ENCODE measurements at places on chromosomes 3 and 15.

- no peak for DNase-seq
Measured at GRCh38 chr15:27382361-27383025, 411.5 kb downstream of the GABRG3 start.

- DNase-seq, result no peak
Measured at GRCh38 chr3:67642734-67643133, 11.7 kb downstream of the SUCLG2 start.

DNA sequence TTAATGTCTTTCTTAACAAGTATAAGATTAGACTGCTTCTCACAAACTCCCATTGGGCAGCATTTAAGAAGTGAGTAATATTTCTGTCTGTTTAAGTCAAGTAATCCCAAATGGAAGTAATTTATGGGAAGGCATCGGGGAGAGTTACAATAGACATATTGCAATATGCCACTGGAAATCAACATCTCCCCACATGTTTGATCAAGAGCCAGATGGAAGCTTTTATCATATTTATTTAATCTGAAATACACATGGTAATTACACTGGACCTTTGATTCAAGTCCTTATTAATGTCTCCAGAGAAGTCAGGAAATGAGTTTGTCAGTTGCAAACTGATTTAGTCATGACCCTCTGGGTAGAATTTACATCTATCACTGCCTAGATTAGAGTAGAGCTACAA, 943.8 kb downstream of the VGLL3 start:
- no peak for DNase-seq

DNA sequence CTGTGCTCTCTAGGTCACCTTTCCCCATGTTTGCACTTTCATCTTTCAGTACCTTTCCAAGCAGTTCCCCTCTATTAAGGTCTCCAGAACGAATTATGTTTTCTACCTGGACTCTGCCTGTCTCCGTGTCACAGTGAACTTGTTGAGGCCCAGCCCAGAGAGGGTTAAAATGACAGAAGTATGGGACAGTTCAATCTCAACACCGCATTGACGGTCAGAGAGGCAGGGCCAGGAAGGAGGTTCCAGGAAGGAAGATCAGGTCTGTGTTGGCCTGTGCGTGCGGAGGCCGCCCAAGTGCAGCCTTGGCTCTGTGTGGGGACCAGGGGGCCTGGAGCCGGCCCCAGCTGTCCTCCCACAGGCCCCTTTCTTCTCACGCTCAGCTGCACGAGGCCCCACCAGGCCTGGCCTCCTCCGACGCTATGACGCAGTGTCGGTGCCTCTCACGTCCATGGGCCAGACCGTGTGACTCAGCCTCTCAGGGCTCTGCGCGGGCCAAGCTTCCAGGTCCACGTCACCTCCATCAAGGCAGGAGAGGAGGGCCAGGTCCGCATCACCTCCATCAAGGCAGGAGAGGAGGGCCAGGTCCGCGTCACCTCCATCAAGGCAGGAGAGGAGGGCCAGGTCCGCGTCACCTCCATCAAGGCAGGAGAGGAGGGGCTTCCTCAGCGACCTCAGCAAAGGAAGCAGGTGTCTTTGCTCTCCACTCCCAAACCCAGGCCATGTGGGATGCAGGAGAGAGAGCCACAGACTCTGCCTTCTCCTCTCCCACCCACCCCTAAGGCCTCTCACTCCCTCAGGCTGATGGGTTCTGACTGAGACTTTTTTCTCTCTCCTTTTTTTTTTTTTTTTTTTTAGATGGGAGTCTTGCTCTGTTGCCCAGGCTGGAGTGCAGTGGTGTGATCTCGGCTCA, 83.1 kb downstream of the CPN2 start:
- DNase-seq, result no peak

- DNase-seq, result no peak
Measured at GRCh38 chr3:4835616-4836043, 143.6 kb upstream of the BHLHE40 start.

DNA sequence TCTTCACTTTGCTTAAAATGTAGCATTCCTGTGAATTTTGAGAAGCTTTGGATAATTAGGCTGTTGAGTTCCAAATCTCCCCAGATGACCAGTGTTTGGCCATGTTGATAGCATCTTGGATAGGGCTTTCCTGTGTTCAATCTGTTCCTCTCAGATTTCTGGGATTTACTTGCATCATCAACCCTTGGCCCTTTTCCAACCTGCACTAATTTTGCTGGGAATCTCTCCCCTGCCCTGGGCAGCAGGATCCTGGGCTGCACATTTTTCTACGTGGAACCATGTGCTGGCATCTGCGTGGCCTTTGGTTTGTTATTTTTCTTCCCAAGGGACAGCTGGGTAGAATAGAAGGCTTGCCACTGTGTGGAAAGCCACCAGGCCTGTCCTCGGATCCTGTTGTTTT, 75.4 kb upstream of the PLXNA1 start:
- DNase-seq, result no peak

- no peak for DNase-seq
Measured at GRCh38 chr15:42087460-42087859, 6.9 kb downstream of the PLA2G4D start.

DNA sequence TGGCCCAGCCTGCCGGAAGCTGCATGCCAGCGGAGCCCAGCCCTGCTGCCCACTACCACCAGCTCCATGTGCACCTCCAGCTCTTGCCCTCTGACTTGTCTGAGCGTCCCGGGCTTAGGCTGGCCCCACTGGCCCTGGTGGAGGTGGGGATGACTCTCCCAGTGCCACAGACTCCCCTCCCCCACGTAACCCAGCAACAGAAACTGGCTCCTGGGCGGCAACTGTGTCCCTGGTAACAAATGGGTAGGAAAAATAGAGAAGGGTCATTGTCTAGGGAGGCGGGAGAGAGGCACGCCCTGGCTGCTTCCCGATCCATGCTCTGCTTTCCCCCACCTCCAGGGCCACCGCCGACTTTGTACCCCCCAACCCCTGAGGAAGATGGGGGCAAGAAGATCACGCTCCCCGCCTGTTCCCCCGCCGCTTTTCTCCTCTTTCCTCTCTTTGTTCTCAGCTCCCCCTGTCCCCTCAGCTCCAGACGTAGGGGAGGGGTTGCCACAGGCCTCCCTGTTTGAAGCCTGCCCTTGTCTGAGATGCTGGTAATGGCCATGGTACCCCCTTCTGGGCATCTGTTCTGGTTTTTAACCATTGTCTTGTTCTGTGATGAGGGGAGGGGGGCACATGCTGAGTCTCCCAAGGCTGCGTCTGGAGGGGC, 10.8 kb upstream of the SEMA3B start:
- no peak for DNase-seq

DNA sequence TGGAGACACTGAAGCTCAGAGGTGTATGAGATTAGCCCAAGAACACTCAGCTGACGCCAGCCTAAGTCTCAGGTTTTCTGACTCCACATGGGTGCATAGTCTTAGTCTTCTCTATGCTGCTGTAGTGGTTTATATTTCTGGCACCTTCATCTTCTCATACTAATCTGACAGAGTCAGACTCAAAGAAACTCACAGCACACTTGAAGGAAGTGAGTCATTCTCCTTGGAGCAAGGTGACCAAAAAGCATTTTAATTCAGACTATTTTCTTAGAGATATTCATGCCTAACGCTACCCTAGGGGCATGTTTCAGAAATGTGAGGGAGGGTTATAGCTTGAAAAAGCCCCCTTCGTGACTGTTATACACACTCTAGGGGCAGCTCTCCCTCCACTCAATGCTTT, 775.3 kb upstream of the ARPP21 start:
- DNase-seq, result no peak

DNA sequence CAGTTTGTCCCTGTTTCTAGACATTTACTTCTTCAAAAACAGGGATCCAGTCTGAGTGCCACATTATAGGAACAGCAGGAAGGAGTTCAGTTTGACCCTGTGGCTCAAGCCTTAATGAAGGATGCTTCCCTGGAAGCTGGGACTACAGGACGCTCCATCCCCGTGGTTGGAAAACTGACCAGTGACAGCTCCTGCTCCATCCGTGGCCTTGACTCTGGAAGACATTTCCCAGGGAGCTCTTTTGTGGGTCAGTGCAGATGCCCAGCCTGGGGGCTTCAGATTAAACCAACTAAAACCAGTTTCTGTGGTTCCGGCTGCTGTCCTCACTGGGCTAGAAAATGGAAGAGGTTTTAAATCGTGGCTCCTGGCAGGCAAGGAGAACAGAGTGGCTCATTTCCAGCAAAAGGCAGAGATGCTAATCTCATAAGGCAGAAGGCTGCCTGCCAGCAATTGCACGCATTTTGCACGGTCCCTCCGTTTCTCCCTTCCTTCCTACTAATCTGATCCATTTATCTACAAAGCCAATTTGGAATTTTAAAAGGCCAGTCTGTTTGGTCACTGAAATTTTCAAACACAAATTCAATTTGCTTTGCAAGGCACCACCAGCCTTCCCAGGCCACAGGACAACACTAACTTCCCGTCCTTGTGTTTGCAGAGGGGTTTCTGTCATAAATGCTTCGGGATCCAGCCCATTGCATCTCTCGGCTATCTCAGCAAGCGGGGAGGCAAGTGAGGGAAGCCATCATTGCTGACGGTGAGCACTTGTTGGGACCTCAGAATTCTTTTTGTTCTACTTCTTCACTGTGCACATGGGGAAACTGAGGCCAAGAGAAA, 6.2 kb upstream of the SSUH2 start:
- DNase-seq, result no peak

- no peak for DNase-seq
Measured at GRCh38 chr3:48532271-48532976, 24.2 kb downstream of the PFKFB4 start.

- DNase-seq, result no peak
Measured at GRCh38 chr15:94282269-94283250, 51.2 kb downstream of the MCTP2 start.

GRCh38 chr15:87753539-87753938, 503.0 kb downstream of the NTRK3 start:
- no peak for DNase-seq

DNA sequence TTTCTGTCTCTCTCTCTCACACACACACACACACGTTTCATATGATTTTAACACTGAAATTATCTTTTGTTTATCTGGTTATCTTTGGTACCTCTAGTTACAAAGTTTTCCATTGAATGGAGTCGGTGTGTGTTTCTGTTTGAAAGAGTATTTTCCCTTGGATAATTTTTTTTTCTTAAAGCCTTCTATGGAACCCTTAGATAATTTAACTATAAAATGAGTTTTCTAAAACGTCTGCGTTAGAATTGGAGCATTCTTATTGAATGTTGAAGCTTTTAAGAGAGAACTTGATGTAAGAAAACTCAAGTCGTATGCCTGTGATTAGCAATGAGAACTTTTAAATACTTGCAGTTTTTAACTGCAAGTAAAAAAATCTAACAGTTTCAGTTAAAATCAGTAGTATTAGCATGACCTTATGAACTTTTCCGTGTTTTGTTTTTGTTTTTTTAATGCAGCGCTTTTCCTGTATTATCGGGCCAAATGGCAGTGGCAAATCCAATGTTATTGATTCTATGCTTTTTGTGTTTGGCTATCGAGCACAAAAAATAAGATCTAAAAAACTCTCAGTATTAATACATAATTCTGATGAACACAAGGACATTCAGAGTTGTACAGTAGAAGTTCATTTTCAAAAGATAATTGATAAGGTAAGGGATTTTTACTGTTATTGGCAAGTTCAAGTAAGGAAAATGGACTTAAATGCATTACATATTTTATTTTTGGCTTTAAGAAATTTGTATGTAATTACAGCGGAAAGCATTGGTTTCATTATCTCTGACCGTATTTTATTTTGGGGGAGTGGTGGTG, 3.0 kb downstream of the SMC4 start:
- no peak for DNase-seq

DNA sequence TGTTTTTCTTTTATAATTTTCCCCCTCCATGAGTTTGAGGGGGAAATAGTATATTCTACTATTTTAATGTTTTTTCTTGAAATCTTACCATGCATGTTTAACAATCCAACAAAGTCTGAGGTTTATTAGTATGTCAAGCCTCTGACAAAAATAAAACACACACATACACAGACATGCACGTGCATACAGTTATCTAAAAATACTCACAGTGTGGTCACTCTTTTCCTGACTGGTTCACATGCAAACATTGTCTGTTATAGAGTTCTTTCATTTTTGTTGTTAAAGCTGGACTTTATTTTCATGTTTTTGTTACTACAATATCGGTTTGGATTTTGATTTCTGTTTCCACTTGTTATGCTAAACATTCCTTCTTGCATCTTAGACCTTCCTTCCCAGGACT, 236.6 kb downstream of the MFSD1 start:
- no peak for DNase-seq

DNA sequence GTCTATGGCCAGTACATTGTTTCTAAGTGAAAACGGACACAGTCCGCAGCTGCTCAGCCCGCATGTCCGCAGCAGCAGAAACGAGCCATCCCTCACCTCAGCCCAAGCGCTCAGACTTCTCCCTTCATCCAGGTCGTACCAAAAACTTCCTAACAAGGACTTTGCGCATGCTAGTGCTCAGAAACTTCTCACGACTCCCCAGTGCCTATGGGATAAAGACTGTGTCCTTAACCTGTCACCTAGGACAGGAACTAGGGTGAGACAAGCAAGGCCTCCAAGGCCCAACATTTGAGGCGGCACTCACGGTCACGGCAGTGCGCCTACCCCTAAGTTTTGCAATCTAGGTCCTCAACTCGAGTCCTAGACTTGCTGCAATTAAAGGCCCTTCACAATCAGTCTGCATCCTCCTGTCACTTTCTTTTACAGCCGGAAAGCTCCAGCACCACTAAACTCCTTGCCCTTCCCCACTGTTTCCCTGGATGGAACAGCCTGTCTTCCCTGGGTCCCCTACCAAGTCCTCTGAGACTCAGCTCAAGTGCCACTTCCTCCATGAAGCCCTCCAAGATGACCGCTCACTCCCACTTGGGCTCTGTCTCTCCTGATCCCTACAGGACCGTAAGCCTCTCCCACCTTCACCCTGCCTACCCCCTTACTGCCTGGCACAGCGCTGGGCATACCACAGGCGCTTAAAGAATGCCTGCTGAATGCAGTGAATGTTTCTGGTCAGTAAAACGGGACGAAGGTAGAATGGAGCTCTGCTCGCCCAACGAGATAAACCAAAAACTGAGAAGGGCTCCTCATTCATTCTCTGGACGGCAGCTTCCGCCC, 1.2 kb downstream of the CLN6 start:
- no peak for DNase-seq

DNA sequence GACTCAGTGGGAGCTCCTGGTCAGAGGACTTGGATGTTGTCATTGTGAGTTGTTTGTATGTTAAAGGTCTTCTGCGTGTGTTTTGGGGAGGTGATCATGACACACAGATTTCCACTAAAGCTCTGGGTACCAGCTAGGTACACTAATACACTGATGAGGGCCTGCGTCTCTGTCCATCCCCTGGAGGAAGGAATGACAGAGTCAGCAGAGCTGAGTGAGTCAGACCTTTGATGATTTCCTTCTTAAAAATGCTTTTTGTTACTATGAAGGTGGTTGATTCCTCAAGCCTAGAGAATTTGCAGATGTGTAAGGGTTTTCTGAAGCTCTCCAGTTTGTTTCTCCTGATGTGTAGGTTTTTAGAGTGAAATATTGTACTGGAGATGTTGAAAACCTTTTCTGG, 424.1 kb upstream of the TPM1 start:
- DNase-seq, result no peak

- DNase-seq, result no peak
Measured at GRCh38 chr15:92012368-92012629, 158.8 kb downstream of the SLCO3A1 start.

DNA sequence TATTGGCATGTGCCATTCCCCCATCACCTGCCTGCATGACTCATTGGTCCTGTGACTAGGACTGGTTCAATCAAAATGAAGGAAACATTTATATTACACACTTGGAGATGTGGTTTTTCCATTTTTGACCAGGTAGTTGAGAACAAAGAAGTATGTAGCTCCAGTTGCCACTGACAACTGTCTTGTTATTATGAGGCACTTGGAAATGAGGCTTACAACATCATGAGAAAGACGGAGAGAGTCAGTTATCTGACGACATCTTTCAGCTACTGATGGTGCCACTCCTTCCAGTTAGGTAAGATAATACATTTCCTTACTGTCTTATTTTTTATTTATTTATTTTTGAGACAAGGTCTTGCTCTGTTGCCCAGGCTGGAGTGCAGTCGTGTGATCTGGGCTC, 21.8 kb upstream of the PROK2 start:
- no peak for DNase-seq

All from HuH-7 (cell line).